ENCODE measurements at places on chromosomes 6 and 20. TPM values are rescaled to one million over a fixed set of nuclear protein-coding genes. Genes with fewer than 3 reads are reported as not detected.

DNA sequence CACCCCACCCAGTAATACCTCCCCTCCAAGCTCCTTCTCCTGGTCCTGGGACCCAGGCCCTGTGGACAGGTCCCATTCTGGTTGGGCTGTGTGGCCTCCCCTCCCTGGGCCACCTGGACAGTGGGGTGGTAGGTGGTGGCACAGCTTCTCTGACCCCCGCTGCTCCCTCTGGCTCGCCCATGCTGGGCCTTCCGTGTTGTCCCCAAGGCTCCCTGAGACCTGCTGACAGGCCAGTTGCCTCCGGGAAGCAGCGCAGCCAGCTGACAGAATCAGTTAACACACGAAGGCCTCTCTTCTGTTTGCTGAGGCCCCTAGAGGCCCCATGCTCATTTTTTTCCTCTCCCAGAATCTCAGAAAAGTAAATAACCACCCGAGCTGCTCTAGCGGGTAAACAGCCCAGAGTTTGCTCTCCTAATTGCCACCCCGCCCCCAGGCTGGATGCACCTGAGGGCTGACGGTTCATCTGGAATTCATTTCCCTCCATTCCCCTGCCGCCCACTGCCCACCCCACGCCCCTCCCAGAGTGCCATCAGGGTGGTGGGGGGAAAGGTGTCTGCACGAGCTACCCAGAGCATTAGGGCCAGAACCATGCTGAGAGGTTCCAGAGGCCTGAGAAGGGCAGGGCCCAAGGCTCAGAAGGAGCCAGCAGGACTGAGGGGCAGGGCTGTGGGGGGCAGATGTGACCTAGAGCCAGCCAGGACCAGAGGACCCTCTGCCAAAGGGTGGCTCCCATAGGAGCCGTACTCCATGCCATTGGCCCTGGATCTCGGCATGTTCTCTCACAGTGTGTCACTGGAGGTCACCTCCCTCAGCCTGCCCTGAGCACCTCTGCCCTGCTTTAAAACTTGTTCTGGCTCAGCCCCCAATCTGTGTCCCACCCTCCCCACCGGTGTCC lies 157.5 kb downstream of the GRM4 start:
- no peak overlapping the region for H3K4me3 ChIP-seq
- no peaks in the 10 kb centered on the region for H3K36me3 ChIP-seq
- H3K27ac ChIP-seq = no peak overlapping the region
- no peaks in the 10 kb centered on the region for H3K4me1 ChIP-seq

DNA sequence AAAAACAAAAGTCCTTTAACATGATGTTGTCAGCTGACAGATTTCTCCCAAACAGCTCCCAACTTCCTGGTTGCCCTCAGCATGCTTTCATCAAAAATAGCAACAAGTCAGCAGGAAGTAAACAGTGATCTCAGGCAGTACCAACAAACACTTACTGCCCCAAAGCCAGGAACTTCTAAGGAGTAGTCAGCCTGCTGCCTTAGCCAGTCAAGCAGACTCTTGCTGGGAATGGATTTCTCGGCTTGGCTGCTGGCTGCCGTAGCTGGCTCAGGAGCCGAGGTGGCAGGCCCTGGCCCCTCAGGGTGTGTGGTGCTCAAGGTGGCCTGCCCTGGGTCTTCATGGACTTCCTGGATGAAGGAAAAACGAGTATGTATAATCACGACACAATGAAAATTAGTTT lies 46.6 kb upstream of the EMILIN3 start:
- H3K36me3 ChIP-seq = peaks cover 6% of the 10 kb centered on the region
- no peak overlapping the region for H3K27ac ChIP-seq
- H3K4me1 ChIP-seq = no peaks in the 10 kb centered on the region
- H3K4me3 ChIP-seq = no peak overlapping the region

- H3K27ac ChIP-seq = no peak overlapping the region
- H3K4me3 ChIP-seq = no peak overlapping the region
- H3K4me1 ChIP-seq = no peaks in the 10 kb centered on the region
- H3K27me3 ChIP-seq = no peaks in the 10 kb centered on the region
Measured at GRCh38 chr20:39298121-39298520, 336.0 kb downstream of the DHX35 start.

The CDC40 gene
- total RNA-seq = 22.1 TPM

- no peak overlapping the region for H3K27ac ChIP-seq
- H3K4me3 ChIP-seq = no peak overlapping the region
- no peaks in the 10 kb centered on the region for H3K36me3 ChIP-seq
- no peaks in the 10 kb centered on the region for H3K27me3 ChIP-seq
- no peak for DNase-seq
Measured at GRCh38 chr6:165611294-165611693, 51.7 kb downstream of the PDE10A start.

DNA sequence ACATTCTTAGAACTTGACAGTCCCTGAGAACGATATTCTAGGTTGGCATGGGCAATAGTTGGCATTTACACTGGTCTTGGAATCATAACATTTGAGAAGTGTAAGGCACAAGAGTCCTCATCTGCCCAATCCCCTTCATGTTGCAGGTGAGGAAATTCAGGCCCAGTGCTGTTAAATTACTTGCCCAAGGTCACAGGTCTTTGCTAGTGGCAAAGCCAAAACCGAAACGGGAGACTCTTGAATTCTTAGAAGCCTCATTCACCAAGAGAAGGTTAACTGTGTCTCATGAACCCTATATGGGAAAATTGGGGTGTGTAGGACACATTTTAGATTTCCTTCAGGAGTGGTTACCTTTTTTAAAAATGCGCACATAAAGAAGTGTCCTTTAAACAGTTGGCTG lies 7.2 kb downstream of the E2F3 start:
- peaks cover 2% of the 10 kb centered on the region for H3K36me3 ChIP-seq
- H3K4me3 ChIP-seq = no peak overlapping the region
- no peak for DNase-seq
- H3K27ac ChIP-seq = no peak overlapping the region
- no peaks in the 10 kb centered on the region for H3K27me3 ChIP-seq
